CD4-positive, alpha-beta T cell treated with Interleukin-4 for 1 hour (primary cell): ENCODE measurements at places on chromosomes 5 and 9.

DNA sequence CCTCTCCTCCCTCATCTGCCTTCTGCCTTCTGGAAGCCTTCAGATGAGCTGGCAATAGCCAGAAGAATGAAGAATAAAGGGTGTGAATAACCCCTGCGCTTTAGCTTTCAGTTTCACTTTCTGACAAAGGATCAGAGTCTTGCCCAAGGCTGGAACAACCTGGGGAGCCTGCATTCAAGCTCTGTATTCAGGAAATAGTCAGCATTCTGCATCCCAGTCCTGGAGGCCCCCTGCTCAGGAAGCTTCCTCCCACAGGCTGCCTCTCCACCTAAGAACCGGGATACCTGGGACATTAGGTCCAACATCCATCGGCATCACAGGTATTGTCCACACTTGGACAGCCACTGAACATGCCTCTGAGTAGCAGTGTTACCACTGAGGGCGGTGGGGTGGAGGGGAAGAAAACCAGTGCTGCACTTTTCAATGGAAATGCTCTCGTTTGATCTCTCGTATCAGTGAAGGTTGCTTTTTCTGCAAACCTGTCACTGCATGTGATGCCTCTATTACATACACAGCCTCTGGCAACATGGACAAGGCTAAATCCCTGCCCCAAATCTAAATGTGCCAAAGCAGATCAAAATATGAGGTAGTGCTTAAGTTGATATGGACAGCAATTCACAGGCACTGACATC lies 39.8 kb upstream of the ACO1 start:
- DNase-seq, result no peak

DNA sequence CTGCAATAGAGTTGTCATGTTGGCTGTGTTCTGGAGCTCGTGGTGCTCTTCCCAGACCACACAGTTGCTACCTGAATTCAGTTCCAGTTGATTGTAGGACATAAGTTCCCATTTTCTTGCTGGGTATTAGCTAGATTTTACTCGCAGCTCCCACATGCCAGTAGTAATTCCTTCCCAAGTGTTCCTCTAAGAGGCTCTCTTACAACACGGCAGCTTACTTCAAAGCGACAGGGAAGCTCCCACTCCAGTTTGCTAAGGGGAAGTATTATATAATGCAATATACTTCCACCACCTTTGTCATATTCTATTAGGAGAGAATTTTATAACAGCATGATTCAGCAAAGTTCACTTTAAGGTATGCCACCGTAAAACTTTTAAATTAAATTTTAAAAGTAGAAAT lies 623.0 kb downstream of the SLCO4C1 start:
- no peak for DNase-seq

DNA sequence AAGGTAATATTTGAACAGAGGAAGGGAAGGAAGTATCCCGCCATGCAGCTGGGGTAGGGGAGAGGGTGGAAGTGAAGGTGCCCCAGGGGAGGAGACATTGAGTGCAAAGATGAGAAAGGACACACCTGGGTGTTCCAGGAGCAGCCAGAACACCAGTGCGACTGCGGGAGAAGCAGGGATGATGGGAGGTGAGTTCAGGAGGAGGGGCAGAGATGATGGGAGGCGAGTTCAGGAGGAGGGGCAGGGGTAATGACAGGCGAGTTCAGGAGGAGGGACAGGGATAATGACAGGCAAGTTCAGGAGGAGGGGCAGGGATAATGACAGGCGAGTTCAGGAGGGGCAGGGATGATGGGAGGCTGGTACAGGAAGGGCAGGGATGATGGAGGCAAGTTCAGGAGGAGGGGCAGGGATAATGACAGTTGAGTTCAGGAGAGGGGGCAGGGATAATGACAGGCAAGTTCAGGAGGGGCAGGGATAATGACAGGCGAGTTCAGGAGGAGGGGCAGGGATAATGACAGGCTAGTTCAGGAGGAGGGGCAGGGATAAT lies 17.2 kb upstream of the SPOCK1 start:
- no peak for DNase-seq

DNA sequence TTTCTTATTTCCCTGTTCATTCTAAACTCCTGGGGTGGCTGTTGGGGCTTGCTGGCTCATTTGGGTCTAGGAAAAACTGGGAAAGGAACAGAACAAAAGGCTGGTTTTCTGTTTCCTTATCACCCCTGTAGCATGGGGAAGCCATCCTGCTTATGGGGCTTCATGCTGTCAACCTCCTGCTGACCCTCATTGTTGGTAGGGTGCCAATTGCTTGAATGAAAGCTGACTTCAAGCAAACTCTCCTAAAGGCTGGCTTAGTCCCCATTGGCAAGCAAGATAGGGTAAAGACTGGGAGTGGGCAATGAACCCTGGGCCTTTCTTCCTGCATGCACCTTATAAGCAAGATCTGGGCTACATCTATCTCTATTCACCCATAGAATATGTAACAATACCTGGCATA lies 511.6 kb downstream of the DMAC1 start:
- DNase-seq, result no peak

GRCh38 chr5:164266571-164266970 lies 761.2 kb downstream of the MAT2B start:
- no peak for DNase-seq

DNA sequence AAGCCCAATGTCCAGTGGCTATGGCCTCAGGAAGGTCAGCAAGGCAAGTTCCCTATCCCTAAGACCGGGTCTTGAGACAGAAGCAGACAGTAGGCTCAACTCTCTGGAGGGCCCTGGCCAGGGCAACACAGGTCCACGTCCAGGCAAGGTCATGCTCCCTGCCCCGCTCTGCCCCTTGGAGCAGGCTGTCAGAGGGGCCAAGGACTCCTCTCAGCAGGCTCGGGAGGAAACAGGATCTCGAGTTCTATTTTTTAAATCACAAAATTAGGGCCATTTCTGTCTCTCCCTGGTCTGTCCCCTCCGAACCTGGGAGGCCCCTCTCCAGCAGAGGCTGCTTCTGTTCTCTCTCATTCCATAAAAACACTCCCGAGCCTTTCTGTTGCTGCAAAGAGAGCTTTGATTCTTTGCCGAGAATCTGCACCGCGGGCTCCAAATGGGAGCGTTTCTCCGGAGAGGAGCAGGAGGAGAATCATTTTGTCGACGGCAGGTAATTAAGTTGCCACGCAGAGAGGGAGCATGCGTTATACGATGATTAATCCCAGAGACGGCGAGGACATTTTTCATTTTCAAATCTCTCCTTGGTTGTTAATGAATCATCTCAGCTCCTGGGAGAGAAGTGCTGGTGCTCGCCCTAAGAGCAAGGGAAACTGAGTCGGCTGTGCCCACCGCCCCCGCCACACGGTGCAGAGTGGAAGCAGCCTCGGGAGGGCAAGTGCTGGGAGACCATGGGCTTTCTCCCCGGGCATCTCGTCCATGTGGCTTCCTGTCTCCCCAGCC lies 24.5 kb upstream of the FCN1 start:
- no peak for DNase-seq

- no peak for DNase-seq
Measured at GRCh38 chr9:911005-911404, 65.5 kb upstream of the DMRT3 start.

- DNase-seq, result no peak
Measured at GRCh38 chr9:135551031-135551430, 5.1 kb downstream of the OBP2A start.

GRCh38 chr9:117839862-117840261 lies 135.7 kb downstream of the TLR4 start:
- DNase-seq, result no peak
